ENCODE measurements at places on chromosomes 16 and 17.

GRCh38 chr16:81937305-81938038 lies 73.8 kb downstream of the SDR42E1 start:
- no peak for DNase-seq

- DNase-seq = no peak
These were observed 51.3 kb upstream of the CCL1 start for GRCh38 chr17:34414339-34414738.

GRCh38 chr17:58703916-58704286 lies 11.5 kb downstream of the RAD51C start:
- DNase-seq = no peak

DNA sequence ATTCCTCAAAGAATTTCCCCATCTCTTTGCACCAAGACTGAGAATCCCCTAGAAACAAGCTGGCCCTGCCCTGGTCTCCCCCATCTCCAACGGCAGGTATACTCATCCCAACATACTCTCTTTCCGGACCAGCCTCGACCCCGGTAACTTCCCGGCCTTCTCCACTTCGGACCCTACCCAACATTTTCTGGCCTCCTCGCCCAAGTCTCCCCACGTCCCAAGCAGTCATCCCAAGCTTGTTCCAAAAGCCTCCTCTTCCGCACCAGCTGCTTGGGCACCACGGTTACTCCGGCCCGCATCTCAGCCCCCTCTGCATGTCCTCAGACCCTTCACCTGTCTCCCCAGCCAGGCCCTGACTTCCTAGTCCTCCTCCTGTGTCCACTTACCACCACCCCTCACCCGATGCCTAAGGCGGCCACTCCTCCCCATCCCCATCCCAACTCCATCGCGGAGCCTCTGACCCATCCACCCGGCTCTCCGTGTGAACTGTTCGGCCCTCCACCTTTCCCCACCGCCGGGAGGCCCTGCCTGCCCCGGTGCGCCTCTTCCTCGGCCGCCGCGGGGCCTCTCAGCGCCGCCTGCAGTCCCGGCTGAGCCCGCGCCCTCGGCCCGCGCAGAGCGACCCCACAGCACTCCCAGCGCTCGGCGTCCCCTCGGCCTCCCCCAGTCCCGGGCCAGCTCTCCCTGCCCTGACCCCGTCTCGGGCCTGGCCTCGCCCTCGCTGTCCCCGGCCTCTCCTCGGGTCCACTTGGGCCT lies 994 bp downstream of the PITPNA start:
- DNase-seq = peak; percentile 66

GRCh38 chr17:79095345-79096055 lies 20.9 kb downstream of the ENGASE start:
- DNase-seq = no peak

GRCh38 chr17:3827124-3827773 lies 18.8 kb downstream of the NCBP3 start:
- DNase-seq = peak; percentile 51

DNA sequence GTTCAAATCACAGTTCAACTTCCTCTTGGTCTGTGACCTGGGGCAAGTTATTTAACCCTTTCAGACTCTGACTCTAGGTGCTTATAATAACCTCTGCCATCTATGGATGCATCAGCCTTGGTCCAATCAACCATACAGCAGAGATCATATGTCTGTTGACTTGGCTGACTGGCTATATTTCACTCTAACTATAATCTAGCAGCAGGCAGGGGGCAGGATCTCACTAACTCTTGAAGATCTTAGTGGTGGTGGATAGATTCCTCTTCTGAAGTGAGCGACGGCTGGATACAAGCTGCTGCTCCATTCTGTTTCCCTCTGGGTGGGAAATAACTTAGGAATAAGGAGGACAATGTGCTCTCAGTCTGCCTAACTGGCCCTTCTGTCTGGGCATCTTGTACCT lies 146.6 kb downstream of the SKAP1 start:
- no peak for DNase-seq

DNA sequence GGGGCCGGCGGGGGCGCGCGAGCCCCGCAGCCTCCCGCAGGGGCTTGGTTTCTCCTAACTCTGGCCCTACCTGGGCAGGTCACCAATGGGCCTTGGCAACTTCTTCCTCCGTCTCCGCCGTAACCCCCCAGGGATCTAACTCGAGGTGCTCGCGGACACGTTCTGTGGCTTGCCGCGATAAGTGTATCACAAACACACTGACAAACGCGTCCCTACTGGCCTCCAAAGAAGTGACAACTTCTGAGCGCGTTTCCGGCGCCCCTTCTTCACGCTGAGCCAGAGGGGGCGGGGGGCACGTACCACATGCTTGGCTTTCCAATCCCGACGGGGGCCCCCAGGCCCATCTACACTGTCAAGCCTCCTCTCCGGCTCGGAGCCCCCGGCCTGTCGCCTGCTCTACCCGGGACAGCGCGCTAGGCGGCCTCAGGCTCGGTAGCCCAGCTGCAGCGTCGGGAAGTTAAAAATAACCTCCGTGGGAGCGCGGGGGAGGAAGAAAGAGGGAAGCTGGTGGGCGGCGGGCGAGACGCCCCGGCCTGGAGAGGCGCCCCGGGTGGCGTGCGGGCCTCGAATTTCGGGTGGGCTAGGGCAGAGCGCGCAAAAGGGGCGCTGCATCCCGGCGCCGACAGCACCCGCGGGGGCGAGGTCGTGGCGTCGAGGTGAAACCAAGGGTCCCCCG lies 725 bp upstream of the SPHK1 start:
- DNase-seq = peak; percentile 71

GRCh38 chr17:70295329-70295728 lies 126.0 kb downstream of the KCNJ2 start:
- DNase-seq = no peak

GRCh38 chr17:15967706-15968399 lies 22.9 kb downstream of the ADORA2B start:
- no peak for DNase-seq

DNA sequence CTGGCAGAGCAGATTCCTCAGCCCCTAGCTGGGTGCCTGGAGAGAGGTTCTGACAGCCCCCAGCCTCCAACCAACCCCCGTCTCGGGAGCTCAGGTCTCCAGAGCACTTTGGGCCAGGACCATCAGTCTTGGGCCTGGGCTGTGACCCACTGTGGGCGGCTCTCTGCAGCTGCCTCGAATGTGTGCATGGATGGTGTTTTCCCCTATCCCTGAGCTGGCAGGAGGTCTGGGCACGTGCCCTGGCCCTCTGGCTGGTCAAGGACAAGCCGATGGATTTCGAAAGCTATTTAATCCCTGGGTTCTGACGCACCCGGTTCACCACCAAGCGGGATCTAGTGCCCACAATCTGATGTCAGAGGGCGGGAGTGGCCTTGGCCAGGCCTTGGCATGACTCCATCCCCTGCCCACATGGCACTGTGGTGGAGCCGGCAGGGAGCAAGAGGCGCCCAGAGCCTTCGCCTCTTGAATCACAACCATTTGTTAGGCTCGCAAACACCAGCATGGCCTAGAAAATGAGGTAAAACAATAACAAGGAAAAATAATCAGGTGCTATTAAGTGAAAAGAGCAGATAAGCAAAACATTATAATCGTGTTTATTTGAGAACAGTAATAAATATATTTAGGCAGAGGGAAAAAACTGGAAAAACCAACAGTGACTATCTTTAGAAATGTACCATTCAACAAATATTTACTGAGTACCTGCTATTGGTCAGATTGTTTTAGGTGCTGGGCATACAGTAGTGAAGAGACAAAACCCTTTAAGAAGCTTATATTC lies 69.3 kb upstream of the TOB1 start:
- DNase-seq = no peak

GRCh38 chr17:19249681-19250080 lies 12.5 kb downstream of the EPN2 start:
- no peak for DNase-seq

GRCh38 chr16:17691899-17692176 lies 221.1 kb upstream of the XYLT1 start:
- no peak for DNase-seq

- DNase-seq = no peak
These were observed 13.5 kb upstream of the TBX21 start for GRCh38 chr17:47719411-47720152.

GRCh38 chr16:2267913-2268666 lies at the start of gene RNPS1:
Gene RNPS1, minus strand, starts transcription at chr16:2268126. Its CDS starts 3,483 bp downstream, at chr16:2264643.
- DNase-seq = peak; percentile 99

GRCh38 chr16:73057291-73058210 lies 9.6 kb upstream of the ZFHX3 start:
- peak; percentile 50 for DNase-seq

DNA sequence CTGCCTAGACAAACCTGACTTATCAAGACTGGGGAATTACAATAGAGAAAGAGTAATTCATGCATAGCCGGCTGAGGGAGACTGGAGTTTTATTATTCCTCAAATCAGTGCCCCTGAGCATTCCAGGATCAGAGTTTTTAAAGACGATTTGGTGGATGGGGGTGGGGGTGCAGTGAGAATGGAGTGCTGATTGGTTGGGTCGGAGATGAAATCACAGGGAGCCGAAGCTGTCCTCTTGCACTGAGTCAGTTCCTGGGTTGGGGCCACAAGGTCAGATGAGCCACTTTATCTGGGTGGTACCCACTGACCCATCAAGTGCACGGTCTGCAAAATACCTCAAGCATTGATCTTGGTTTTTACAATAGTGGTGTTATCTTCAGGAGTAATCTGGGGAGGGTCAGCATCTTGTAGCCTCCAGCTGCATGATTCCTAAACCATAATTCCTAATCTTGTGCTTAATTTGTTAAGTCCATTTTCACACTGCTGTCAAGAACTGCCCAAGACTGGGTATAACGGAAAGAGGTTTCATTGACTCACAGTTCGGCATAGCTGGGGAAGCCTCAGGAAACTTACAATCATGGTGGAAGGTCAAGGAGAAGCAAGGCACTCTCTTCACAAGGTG lies 69.6 kb downstream of the MARF1 start:
- DNase-seq = no peak

GRCh38 chr16:4936991-4937781 lies at the start of gene PPL:
Gene PPL, minus strand, starts transcription at chr16:4937148. Its CDS starts 103 bp downstream, at chr16:4937045.
- peak; percentile 39 for DNase-seq

DNA sequence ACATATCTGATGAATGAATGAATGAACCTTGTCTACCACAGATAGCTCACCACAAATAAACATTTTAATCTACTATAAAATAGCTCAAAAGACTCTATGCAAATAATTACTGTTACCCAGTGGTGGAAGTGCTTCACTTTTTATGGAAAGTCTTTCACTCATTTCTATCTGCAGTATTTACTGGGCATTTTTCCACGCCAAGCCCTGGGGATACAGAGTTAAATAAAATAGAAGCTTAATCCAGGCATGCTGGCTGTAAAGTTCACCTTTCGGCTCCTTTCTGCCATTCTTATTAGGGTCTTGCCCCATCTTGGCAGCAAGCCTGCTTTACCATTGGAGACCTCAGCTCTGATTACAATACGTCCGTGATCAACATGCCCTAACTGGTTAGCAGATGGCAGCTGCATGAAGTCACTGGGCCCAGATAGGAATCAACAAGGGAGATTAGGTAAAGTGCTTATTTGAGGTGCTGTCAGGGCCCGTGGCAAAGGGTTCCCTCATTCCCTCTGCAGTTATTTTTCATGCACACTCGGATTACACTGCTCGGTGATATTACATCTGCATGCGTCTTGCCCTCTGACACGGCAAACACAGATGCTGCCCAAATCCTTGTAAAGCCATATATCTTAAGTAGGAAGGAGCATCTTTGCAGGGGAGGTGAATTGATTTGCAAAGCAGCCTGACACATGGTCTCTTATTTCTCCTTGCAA lies 648.9 kb downstream of the WWOX start:
- DNase-seq = no peak

GRCh38 chr17:56045872-56046271 lies 107.4 kb upstream of the ANKFN1 start:
- DNase-seq = no peak

DNA sequence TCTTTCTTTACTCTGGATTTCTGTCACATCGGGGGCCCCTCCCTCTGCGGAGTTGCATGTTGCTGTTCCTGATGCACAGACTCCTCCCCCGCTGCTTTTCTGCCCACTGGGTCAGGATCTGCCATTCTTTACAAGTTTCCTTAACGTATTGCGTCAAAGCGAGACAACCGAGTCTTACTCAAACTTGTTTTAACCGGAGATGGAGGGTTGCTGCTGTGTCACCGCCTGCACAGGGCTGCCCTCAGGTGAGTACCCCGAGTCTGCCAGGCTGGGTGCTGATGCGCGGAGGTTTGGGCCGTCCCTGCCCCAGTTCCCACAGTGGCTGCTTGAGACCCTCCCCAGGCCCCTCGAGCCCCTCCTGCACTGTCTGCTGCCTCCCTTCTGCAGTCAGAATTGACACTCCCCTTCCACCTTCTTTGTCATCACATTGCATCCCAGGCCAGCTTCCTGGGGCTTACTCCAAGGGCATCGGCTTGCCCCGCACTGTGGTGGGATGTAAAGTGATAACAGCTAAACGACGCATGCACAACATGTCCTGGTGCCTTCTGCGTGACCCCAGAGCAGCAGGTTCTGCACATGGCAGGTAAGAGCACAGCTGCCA lies 19.3 kb downstream of the CARHSP1 start:
- DNase-seq = no peak

- no peak for DNase-seq
These were observed 54.6 kb downstream of the WDR45B start for GRCh38 chr17:82593590-82594087.

GRCh38 chr17:37399265-37399803 lies 7.3 kb downstream of the ACACA start:
- no peak for DNase-seq
